Epithelial cell of esophagus (primary cell): ENCODE measurements at places on chromosomes 7 and 10.

- no peak for DNase-seq
Observed at GRCh38 chr7:42650171-42650570, 261.7 kb downstream of the C7orf25 start.

GRCh38 chr10:17472481-17473227 is 18.3 kb upstream of the ST8SIA6 start:
- DNase-seq, result no peak

DNA sequence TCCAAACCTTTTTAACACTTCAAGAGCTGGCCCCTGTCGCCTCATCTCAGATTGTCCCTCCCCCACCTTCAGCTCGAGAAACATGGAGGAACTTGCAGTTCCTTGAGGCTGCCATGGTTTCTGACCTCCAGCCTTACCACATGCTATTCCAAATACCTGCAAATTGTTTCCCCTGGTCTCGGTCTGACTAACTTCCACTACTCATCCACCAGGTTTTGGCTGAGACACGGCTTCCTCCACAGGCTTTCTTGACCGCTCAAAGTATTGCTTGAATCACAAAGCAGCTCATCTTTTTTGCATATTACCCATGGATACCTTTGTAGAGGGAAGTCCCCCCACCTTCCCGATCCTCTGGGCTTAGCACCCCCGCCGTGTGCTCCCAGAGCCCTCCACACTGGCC is 5.2 kb upstream of the SAMD8 start:
- DNase-seq, result no peak

DNA sequence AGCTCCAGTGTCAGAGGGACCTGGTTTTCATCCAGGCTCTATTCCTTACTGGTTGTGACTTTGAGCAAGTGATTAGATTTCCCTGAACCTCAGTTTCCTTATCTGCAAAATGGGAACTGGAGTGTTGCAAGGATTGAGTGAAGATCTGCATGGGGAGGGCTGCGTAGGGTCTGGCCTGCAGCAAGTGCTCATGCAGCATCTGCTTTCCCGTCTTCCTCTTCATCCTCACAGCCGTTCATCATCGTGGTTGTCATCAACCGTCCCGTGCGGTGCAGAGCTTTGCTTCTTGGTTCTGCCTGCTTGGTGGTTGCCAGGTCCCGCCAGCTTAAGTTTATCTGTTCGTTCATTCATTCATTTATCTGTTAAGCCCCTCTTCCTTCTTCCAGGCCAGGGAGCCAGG is 135.0 kb downstream of the GRK5 start:
- no peak for DNase-seq

DNA sequence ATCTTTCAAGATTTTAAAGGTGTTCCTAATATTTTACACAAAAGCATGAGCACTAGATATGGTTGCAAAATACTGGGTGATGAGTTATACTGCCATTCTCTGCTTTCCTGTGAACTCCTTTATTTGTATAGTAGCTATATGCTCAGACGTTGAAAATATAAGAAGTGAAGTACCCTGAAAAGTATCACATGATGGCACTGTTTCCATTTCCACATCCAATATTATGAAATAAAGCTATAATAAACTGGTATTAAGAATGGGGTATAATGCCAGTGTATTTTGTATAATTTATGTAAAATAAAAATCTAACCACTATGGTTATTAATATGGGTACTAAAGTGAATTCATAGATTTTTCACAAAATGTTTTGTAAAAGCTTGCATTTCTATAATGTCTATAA is 79.6 kb upstream of the FOXP2 start:
- DNase-seq, result peak; percentile 2

- DNase-seq, result peak; percentile 36
Observed at GRCh38 chr7:40833888-40834234, 699.1 kb downstream of the SUGCT start.

DNA sequence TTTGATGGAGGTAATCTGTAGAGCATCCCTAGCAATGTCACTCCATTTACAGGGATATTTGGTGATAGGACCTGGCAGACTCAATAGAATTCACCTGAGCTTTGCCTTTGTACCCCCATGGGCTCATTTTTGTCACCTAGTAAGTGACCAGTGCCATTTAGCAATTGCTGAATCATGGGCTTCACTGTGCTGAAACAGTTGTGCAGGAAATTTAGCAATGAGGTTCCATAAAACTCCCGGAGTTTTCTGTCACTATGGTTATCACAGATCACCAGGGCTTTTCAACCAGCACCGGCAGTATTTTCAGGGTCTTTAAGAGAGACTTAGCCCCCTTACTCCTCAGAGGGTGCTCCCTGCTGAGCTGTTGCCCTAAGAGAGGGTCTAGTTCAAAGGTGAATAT is 40.2 kb downstream of the FAS start:
- no peak for DNase-seq

- DNase-seq, result peak; percentile 94
Observed at GRCh38 chr10:52443419-52444388, 129.6 kb downstream of the DKK1 start.

- DNase-seq, result no peak
Observed at GRCh38 chr10:1123198-1123597, 67.0 kb downstream of the WDR37 start.

DNA sequence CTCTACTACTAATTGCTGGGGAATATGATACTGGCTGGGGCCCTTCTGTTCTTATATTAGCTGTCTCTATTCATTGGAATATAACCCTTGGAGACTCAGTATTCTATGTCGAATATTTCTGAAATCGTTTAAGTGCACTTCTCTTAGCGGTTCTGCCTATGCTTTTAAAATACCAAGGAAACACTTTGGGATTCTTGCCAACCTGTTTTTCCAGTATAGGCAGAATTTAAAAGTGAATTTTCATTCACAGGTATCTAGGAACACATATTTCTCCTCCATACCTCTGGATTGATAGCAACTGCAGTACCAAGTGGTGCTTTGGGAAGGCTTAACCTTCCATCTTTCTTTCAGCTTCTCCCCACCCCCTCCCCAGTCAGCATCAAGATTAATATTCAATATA is 370.3 kb upstream of the LRRN3 start:
- no peak for DNase-seq

DNA sequence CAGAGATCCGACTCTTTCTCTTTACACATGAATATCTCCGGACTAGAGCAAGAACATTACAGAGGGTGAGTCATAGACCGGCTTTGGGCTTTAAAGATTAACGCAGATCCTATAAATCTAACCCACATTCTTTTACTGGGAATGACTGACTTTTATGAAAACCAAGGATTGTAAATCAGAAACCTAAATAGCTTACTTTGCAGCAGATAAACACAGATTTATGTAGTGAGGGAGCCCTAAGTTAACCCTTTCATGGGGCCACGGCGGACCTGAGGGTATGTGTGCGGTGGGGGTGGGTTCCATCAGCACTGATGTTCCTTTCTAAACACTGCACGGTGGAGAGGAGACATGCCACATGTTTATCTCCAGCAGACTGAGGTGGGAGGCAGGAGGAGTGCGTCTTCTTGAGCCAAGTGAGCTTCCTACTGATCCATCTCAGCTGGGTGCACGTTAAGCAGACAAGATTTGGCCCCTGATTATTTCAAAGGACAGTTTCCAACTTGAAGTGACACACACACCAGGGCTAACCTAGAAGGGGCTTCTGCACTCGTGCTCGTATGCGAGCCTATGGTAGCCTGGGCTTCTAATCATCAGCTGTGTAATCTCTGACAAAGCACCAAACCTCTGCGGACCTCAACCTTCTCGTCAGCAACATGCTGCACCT is 127.6 kb downstream of the WDR11 start:
- DNase-seq, result no peak

GRCh38 chr10:82738592-82738991 is 863.6 kb downstream of the NRG3 start:
- DNase-seq, result no peak

DNA sequence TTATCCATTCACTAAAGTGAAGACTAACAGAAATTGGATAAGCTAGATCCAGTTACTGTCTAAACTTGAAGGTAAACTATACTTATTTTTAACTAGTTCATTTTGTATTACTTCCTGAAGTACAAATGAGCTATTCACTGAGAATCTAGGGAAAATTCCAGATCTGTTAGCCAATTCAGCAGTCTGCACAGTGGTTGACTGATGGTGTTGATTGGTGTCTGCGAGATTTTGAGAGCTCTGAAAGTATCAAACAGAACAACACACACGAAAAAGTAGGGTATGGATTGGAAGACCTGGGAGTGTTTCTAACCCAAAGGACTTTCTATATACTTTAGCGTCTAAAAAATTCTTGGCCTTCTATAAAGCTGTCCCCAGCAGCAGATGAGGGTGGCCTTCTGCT is 33.6 kb upstream of the AGR2 start:
- DNase-seq, result no peak

DNA sequence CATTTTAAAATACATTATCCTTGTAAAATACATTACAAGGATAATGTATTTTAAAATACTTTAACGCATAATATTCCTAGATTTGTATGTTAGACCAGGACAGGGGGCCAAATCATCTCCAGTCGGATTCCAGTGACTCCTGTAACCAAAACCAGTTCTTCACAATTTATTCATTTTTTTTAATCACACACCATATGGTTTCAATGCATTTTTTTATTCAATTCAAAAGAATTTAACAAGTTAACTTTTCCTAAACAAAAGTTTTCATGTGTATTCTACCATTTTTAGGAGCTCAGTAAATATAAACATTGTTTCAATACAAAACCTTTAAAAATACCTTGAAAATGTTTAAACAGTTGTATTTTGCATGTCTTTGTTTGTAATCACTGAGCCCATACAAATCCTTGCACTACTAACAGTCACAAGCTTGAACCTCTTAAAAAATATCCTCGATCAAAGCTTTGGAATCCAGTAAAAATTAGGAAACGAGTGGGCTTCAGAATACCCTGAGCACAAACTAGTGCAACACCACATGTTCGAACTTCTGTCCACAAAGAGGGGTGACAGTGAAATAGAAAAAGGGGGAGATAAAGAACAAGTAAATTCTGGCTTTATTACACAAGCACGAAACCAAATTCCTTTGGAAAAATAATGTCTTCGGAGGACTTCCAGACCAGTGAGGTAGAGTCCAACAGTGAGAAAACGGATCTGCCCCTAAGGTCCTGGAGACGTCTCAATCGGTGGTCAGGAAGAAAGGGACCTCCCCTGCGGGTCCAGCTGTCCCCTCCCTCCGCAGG is 1.6 kb downstream of the CCDC71L start:
- DNase-seq, result no peak

DNA sequence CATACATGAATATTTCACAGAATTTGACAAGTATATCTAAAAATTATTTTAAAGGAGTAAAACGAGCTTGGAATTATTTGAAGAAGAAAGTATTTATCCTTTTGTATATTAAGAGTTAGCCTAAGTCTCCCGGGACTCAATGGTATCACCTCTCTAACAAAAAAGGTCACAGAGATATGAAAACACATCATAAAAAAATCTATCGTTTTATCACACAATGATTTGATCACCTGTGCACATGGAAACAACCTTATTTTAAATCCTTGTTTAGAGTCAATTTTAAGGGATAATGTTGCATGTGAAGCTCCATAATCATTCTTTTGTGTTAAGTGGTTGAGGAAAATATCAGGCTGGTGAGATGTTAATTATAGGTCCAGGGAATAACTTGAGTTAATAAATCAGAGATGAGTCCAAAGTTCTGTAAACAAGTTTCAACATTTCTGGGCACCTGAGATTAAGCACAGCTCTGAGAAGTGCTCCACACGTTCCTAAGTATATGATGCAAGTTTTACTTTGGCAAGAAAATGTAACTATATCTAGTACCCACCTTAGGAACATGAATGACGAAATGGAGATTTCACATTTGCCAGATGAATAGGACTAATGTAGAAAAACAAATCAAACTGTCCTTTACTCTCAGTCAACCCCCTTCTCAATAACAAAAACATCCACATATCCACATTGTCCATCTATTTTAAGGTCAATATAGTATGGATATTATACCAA is 148.5 kb upstream of the AKR1E2 start:
- peak; percentile 96 for DNase-seq

DNA sequence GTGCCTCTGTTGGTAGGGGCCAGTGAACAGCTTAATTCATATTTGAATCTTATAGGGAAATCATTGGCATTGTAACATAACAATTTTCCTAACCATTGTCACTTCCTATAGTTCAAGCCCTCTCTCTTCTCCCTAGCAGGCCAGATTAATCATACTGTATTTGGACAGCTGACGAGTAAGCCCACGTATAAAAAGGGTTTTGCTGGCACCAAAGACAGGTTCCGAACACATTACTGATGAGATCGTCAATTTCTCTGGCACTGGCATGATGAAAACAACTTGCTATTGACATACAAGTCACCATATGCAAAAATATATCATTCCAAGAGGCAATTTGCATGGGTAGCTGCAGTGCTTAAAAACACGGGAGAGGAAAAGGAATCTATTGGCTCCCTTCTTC is 891.1 kb upstream of the AUTS2 start:
- no peak for DNase-seq
